ENCODE measurements at places on chromosomes 5 and 9.

GRCh38 chr9:36164372-36164771 lies 4.8 kb upstream of the CCIN start:
- DNase-seq = no peak

DNA sequence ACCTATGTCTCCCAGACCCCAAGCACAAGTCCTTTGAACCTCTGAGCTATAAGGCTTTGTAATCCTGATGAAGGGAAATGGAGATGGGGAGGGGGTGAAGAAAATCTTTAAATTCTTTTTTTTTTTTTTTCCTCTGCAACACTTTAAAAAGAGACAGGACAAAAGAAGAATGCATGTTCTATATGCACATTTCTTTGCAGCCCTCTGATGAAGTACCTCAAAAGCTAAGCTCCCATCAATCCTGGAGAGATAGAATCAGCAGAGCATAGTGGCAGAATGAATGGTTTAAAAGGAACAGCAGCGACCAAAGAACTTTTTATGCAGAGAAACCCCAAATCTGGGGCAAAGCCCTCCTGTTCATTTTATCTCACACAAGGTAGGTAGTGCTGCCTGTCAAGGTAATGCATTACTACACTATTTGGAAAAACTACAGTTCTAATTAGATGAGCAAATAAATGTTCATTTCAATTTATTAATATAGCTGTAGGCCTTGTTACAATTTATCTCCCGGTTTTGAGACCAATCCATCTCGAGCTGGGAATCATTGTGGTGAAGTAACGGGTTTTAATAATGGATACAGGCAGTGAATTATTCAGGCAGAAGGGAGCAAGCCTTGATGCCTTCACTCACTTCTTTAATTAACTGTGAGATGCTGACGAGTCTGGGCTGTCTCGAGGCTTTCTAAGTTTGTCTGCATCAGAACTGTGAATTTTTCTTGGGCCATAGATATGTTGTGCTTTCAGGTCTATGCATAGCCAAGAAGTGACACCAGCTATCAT lies 173.5 kb upstream of the ZNF608 start:
- no peak for DNase-seq

DNA sequence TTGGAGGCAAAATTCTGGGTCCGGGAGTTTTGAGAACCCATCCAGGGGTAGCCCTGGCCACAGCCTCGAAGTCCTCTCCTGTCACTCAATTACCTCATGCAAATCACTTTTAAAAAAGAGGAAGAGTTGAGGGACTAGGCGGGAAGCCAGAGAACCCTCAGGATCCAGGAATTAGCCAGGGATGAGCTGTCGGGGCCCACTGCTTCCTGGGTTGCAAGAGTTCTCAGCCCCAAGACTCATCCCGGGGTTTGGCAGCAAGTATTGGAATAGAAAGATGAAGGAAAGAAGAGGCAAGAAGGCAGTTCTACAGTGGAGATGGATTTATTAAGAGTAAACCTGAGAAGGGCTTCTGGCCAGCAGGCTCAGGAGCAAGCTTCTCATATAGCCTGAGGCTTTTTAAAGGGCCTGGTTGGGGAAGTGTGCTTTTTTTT lies 25.6 kb downstream of the C9orf50 start:
- DNase-seq = no peak

- DNase-seq = no peak
These were observed 31.4 kb downstream of the COL27A1 start for GRCh38 chr9:114186605-114187289.

GRCh38 chr9:6667633-6668280 lies 22.2 kb upstream of the GLDC start:
- no peak for DNase-seq

GRCh38 chr9:117276444-117276843 lies 138.4 kb downstream of the ASTN2 start:
- no peak for DNase-seq

DNA sequence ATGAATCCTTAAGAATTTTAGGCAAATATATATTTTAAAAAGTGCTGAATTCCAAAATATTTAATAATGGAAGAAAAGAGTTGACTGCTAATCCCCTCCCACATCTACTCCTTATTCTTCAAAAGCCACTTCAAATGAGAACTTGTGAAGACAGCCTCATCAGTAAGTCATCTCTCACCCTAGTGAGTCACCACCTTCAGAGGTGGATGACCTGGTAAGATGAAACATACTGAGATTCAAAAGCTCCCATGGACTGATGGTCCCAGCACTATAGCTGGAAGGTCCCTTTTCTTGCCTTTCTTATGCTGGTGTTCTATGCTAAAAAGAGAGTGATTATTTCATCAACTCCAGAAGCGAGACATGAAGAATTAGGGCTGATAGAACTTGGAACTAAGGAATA lies 37.8 kb upstream of the SPDL1 start:
- DNase-seq = no peak

GRCh38 chr5:74499256-74500050 lies 141.1 kb downstream of the ENC1 start:
- no peak for DNase-seq

GRCh38 chr9:103804077-103804735 lies 289.9 kb upstream of the SMC2 start:
- DNase-seq = no peak

- no peak for DNase-seq
These were observed 21.5 kb downstream of the SNCAIP start for GRCh38 chr5:122333564-122333963.

- DNase-seq = peak; percentile 53
These were observed 34.1 kb upstream of the RAPGEF1 start for GRCh38 chr9:131773911-131774379.

DNA sequence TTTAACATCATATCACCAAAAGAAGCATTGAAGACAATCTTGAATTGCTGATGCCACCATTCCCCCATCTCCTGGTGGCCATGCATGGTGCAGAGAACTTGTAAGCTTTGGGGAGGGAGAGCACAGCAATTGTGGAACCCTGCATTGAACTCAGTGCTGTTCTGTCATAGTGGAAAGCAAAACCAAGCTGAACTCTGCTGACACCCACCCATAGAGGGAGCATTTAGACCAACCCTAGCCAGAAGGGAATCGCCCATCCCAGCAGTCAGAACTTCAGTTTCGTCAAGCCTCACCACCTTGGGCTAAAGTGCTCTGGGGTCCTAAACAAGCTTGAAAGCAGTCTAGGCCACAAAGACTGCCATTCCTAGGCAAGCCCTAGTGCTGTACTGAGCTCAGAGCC lies 37.4 kb upstream of the RUSC2 start:
- DNase-seq = no peak

GRCh38 chr5:170221327-170221741 lies 11.5 kb upstream of the C5orf58 start:
- no peak for DNase-seq

DNA sequence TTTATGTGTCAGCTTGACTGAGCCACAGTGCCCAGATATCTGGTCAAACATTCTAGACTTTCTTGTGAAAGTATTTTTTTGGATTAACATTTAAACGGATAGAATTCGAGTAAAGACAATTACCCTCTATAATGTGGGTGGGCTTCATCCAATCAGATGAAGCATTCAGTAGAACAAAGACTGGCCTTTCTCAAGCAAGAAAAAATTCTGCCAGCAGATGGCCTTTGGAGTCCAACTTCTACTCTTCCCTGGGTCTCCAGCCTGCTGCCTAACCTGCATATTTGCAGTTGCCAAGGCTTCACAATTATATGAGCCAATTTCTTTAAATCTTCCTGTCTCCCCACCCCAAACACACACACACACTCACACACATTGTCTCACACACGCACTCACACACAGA lies 86.4 kb downstream of the MED10 start:
- DNase-seq = no peak

DNA sequence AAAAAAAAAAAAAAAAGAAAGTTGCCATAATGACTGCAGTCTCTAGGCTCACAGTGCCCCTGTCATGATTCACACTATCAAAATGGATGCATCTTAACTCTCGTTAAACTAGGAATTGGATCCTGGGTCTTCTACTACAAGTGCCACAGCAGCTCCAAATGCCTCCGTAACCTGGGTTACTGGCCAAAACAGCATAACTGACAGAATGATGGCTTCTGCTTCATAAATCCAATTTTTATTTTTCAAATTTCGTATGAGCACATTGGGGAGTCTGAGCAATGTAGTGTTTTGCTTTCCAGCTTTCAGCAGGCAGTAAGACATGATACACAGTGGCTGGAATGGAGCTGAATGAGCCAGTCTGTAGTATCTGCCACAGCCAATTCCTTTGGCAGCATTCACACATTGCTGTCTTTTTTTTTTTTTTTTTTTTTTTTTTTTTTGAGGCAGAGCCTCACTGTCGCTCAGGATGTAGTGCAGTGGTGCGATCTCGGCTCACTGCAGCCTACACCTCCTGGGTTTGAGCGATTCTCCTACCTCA lies 36.0 kb upstream of the NPM1 start:
- no peak for DNase-seq

GRCh38 chr9:113042884-113043657 lies 13.5 kb downstream of the ZFP37 start:
- no peak for DNase-seq

GRCh38 chr5:122304471-122305215 lies 7.4 kb upstream of the SNCAIP start:
- DNase-seq = no peak
